Activated naive CD4-positive, alpha-beta T cell (primary cell): ENCODE measurements at places on chromosomes 4 and X.

DNA sequence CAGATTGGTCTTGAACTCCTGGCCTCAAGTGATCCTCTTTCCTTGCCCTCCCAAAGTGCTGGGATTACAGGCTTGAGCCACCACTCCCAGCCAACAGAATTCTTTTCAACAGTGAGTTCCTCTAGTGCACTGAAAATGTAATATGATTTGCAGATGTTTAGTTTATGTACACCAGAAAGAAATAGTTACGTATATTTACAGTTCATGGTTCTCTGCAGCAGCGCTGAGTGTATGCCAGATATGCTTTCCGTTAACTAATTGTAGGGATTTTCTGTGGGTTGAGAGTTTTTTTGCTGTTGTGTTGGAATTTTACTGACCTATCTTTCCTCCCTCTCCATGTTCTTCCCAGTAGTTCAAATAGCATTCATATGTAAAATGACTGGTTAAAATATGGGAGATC lies 44.0 kb downstream of the GAB1 start:
- no peak for DNase-seq

- no peak for DNase-seq
Observed at GRCh38 chr4:150244600-150244999, 166.4 kb downstream of the DCLK2 start.

DNA sequence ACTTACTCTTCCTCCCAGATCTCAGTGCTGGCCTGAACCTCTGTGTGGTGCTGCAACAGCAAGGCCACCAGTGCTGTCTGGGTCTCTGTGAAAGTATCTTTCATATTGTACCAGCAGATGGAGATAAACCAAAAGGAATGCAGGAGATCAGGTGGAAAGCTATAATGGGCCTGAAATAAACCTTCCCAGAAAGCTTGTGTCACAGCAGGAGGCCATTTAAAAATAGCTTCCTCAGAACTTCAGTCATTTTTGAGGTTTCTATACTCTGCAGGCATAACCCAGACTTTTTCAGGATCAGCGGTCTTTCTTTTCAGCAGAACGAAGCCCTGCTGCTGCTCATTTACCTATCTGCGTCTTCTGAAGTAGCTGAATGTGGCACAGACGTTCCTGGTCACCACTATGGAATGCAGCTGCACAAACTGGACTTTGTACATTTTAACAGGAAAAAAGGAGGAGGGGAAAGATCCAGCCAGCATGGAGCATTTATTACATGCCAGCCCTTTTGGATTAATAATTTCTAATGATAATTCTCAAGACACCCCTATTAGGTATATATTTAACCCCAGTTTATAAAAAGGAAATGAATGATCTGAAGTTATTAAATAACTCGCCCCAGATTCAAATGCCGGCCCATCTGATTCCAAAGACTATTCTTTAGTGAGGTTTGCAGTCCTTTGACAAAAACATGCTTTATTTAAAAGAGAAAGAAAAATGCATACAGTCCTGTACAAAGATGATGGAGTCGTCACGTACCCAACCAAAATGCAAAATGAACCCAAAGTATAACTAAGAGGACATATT lies 119.7 kb downstream of the NFKB1 start:
- no peak for DNase-seq

DNA sequence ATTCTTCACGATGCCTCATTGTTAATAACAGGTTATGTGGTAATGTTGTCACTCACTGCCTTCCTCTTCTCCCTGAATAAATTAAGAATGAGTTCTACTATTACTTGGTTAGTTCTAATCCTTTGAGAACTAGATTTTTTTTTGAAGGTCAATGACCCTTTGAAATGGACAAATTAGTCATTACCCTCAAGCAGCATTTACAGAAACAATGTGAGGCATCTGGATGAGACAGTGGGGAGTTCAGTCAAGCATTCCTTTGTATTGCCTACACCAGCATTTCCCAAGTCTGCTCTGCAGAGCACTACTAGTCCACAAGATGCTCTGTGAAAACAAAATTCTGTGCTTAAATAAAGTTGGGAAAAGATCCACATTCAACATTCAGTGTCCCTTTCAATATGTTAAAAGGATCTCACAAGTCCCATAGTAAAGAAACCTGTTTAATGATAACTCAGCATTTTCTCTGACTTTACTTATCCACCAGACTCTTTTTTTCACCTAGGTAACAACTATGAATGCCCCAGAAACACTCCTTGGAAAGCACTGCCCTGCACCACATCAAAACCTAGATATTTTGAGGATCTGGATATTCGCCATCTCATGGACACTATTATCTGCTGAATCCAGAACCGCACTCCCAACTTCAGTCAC lies 60.6 kb downstream of the CHRDL1 start:
- no peak for DNase-seq

DNA sequence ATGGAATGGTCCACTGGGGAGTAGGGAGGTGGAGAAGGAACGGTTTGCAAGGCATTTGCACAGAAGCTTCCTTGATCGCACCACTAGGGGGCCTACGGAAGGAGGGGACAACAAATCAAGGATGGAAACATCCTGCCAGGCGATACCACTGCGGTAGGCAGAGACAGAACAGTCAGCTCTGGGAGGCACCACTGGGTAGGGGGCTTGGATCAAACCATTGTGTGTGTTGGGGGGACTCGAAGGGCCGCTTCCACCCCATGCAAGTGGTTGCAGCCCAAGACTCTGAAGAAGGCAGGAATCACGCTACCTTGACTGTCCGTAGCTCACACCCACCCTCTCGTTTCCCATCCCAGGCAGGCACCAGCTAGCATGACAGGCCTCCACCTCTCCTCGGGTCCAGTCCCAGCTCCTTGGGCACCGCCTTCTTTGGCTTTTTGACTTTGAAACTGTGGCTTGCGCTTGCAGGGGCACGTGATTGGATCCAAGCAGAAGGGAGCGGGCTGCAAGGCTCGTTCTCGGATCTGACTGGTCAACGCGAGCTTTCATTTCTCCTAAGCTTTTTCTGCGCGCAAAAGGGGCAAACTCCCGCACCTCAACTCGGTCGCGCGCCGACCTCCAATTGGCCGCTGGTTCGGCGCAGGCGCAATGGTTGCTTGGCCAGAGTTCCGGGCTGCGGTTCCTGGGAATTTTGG lies 28.4 kb downstream of the GAGE1 start:
- no peak for DNase-seq

GRCh38 chr4:87067124-87067885 lies 132.5 kb downstream of the AFF1 start:
- no peak for DNase-seq

GRCh38 chr4:41538017-41538733 lies at the start of gene LIMCH1:
LIMCH1 (plus strand) TSS chr4:41538157; CDS start chr4:41605996, 67,839 bp downstream.
- no peak for DNase-seq

GRCh38 chr4:158250321-158250720 lies 40.0 kb downstream of the TMEM144 start:
- DNase-seq = no peak

- no peak for DNase-seq
Observed at GRCh38 chr4:152815078-152815477, 35.3 kb downstream of the ARFIP1 start.

DNA sequence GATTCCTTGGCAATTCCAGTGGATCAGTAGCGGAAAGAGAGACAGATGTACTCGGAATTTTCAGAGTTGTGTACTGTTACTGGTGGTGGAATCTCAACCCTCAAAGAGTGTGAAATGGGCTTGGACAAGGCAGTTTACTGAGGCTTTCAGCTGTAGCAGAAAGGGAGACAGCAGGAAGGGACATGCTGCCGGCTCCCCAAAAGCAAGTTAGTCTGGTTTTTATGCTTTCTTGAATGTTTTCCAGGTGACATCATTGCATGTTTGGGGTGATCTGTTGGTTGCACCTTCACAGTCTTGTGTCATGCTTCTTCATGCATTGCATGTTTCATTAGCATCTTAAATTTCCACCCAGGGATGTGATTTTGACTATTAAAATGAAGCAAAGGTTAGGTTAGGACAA lies 1282.2 kb downstream of the ADGRL3 start:
- no peak for DNase-seq

DNA sequence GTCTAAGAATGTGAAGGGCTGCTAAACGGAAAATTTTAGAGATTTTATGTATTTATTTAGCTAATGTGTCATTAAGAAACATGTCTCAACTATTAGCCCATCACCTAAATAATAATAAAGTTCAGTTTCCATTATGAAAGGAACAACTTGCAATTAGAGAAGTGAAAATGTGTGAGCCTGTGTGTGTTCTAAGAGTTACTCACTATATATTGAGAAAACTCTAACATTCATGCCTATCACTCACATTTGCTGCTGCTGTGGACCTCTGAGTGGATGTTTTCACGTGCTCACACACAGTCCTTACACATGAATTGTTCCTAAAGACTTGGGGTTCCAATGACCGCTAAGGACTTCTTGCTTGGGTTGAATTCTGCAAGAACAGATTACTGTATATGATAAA lies 364.0 kb downstream of the TMA16 start:
- no peak for DNase-seq

DNA sequence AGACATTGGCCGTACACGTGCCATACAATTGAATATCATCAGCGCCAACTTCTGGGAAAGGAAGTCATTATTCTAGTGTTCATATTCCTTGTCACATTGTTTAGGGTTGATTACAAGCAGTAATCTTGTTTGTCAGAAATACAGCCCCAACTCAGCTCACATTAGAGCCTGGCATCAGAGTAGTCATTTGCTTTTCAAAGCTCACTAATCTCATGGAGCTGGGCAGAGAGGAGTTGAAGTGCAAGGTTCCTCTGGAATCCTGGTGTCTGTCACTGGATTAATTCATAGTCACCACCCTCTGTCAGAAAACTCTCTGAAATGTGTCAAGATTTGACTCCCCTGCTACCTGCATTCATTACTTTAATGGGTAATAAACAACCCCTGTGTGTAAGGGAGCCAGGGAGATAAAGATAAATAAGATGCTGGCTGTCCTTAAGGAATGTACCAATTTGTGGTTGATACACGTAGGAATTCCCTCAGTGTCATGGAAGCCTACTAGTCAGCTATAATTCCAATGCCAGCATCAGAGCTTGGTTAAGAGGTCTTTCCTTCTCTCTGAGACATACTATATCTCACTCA lies 43.7 kb upstream of the S100G start:
- no peak for DNase-seq

- DNase-seq = no peak
Observed at GRCh38 chr4:188879598-188879997, 740.4 kb downstream of the TRIML1 start.
